ENCODE measurements at places on chromosomes 2 and 18.

GRCh38 chr18:76952747-76953146 lies 130.4 kb downstream of the ZNF236 start:
- no peak for DNase-seq

DNA sequence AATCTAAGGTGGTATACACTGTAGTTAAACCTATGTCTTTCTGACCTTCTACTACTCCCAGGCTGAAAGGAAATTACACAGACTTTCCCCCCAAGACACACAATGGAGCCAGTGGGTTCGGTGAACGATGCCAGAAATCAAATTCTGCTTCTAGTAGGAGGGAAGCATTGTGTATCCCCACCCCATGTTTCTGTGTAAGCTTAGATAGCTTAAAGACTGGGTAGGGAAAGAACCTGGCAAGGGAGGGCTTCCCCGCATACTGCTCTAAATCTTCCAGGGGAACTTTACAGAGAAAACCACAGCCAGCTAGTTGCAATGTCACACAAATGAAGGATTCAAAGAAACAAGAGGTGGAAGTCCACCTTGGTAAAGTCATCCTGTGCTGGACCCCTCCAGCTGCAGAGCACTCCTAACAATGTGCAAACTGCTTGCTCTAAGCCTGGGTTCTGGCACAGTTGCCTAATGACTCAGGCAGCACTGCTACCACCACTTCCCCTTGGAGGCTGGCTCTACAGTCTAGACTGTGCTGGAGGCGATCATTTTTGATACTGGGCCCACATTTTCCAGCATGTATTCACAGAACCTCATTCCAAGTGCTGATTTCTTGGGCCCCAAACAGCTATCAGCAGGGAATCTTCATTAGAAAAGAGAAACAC lies 47.5 kb downstream of the TRIB2 start:
- no peak for DNase-seq

GRCh38 chr2:153808679-153809078 lies 63.0 kb upstream of the GALNT13 start:
- DNase-seq, result no peak

DNA sequence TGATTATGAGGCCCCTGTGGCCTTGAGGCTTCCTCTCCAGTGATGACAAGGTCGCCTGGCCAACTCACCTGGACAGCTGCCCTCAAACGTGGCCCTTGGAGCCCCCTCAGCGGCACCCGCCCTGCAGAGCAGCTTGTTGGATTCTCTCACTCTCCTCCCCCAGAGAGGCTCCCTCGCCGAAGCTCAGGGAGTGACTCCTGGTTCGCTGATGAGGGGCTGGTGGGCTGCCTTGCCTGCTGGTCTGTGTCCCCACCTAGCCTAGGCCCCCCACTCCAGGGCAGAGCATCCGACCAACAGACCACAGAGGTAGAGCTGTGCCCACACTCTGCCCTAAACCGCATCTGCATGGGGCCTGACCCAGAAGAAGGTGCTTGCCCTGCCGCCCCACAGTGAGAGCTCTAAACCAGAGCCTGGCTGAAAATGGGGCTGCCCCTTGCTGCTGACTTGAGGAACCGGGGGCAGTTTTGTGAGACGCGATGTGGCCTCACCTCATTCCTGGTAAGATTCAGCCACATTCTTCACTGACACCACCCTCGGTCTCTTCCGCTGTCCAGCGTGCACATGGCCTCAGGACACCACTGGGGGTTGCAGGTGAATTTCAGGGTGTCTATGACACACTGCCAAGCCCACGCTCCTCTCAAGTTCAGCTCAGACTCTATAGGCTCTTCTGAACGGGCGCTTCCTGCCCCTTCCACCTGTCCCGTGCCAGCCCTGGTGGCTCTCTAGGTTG lies 131.6 kb downstream of the CABLES1 start:
- DNase-seq, result no peak

DNA sequence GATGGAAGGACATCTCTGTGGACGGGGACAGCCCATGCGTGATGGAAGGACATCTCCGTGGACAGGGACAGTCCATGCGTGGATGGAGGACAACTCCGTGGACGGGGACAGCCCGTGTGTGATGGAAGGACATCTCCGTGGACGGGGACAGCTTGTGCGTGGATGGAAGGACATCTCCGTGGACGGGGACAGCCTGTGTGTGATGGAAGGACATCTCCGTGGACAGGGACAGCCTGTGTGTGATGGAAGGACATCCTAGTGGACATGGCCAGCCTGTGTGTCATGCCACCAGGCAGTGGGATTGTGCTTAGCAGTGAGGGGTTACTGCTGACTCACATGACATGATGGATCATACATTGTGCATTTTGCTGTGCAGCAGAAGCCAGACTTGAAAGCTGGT lies 30.0 kb upstream of the NFATC1 start:
- DNase-seq, result no peak

- no peak for DNase-seq
Measured at GRCh38 chr2:187936228-187936627, 355.4 kb upstream of the GULP1 start.
